ENCODE measurements at places on chromosomes 13 and 19. TPM values are rescaled to one million over a fixed set of nuclear protein-coding genes. Genes with fewer than 3 reads are reported as not detected.

The FUT1 gene
- total RNA-seq: 0.06 TPM

The CYP4F3 gene
- not detected for total RNA-seq

The GGN gene
- total RNA-seq: 0.11 TPM

The DLEU7 gene
- total RNA-seq: not detected

The ELL gene
- total RNA-seq: 24.3 TPM

The AP1M2 gene
- total RNA-seq: not detected

The SAFB gene
- 128 TPM for total RNA-seq

The SULT2A1 gene
- not detected for total RNA-seq

The NLRP11 gene
- 0.06 TPM for total RNA-seq

The SBK3 gene
- not detected for total RNA-seq

The ERICH4 gene
- not detected for total RNA-seq

The LRRC63 gene
- 0.48 TPM for total RNA-seq

The ZNF415 gene
- total RNA-seq: 0.31 TPM

The ZNF708 gene
- total RNA-seq: 10.3 TPM

The WDR87 gene
- not detected for total RNA-seq

The SPACA4 gene
- not detected for total RNA-seq

The CGB5 gene
- not detected for total RNA-seq

The NLRP9 gene
- not detected for total RNA-seq

The OR10H1 gene
- not detected for total RNA-seq

The PGLYRP1 gene
- not detected for total RNA-seq

The ZNF738 gene
- 8.1 TPM for total RNA-seq

The CYP2B6 gene
- not detected for total RNA-seq

The SHISA2 gene
- 0.21 TPM for total RNA-seq

The PRR19 gene
- total RNA-seq: 1.2 TPM

The MAMSTR gene
- 0.91 TPM for total RNA-seq

The USPL1 gene
- total RNA-seq: 16.1 TPM

The LILRA1 gene
- total RNA-seq: not detected

The MUC16 gene
- not detected for total RNA-seq

The DCT gene
- total RNA-seq: not detected

The ADGRE2 gene
- total RNA-seq: 0.42 TPM

The KLK2 gene
- total RNA-seq: not detected

The HMG20B gene
- 44.9 TPM for total RNA-seq

The TRAPPC6A gene
- total RNA-seq: 21.4 TPM

The CEACAM16 gene
- not detected for total RNA-seq

The VAV1 gene
- 59.7 TPM for total RNA-seq

The LILRA6 gene
- total RNA-seq: not detected

The ZNF440 gene
- 7.4 TPM for total RNA-seq

The ZNF675 gene
- 17.2 TPM for total RNA-seq

The NLRP5 gene
- not detected for total RNA-seq

The KIR3DL1 gene
- 0.38 TPM for total RNA-seq

The ZNF667 gene
- 0.78 TPM for total RNA-seq

Measured in activated CD8-positive, alpha-beta memory T cell treated with anti-CD3 and anti-CD28 coated beads for 36 hours (primary cell).